ENCODE measurements at places on chromosomes 3 and 15.

GRCh38 chr3:181616088-181617070 lies 95.3 kb upstream of the SOX2 start:
- DNase-seq = no peak

- no peak for DNase-seq
Observed at GRCh38 chr3:60399292-60399691, 852.0 kb downstream of the FHIT start.

DNA sequence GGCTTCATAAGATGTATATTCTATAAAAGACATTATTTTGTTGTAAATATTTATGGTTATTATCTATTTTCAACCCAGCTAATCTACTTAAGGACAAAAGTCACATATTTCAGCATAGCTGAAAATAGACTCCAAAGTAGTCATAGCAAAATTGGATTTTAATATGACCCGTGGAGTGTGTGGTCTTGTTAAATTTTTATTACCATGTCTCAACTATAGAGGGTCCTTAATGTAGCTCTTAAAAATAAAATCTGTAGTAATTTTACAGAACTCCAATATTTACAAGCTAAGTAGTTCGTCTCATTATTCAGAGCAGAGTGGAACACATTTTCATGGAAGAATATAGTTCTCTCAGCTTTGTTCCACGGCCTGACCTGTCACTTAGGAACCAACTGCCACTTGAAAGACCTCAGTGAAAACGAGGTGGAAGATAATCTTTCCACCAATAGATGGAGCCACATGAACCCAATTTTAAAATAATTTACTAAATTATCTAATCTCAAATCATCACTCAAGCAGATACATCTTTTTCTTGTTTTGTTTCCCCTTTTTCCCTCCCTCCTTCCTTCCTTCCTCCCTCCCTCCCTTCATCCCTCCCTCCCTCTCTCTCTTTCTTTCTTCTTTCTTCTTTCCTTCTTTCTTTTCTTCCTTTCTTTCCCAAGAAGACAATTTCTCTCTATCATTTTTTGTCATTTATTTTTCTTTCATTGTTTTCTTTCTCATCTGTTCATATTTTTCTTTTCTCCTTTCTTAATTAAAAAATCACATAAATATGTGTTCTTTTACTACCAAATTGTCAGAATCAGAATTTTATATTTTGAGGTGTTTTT lies 97.2 kb downstream of the CLDN1 start:
- DNase-seq = no peak

DNA sequence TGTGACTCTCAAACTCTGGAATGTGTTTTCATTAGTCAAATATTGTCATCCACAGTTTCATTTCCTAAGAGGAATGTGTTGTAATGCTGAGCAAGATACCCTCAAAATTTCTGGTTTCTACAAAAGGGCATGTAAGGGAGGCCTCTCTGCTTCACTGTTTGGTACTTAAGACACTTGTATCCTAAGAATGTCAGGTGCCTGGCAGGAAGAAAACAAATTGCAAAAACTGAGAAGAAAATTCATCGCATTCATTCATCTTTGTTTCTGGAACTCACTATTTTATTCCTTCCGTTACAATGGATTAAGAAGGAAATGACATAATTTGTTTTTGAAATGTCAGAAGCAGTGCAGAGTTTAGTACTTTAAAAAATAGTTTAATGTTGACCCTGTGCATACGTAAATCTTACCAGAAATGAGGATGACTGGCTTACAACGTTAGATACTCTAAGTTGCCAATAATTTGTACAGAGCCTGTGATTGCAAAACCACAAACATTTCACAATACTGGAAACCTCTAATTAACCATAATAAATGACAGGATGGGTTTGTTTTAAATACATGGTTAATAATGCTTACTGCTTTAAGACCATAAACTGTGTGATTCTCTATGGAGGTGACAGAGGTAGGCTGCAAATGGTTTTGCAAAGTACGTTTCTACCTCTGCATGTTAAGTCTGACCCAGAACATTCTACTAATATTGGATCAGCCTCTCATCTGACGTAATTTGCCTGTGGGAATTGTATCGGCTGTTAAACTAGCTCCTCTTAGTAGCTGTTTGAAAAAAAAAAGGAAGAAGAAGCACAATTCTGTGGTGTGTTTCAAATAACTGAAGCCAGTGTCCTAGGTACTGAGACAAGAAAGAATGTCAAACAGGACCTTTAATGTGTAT lies 477.8 kb downstream of the RBMS3 start:
- DNase-seq = no peak

- no peak for DNase-seq
Observed at GRCh38 chr3:112260563-112260962, 33.5 kb downstream of the SLC9C1 start.

GRCh38 chr15:58182460-58183163 lies 44.4 kb downstream of the AQP9 start:
- DNase-seq = peak; percentile 18

DNA sequence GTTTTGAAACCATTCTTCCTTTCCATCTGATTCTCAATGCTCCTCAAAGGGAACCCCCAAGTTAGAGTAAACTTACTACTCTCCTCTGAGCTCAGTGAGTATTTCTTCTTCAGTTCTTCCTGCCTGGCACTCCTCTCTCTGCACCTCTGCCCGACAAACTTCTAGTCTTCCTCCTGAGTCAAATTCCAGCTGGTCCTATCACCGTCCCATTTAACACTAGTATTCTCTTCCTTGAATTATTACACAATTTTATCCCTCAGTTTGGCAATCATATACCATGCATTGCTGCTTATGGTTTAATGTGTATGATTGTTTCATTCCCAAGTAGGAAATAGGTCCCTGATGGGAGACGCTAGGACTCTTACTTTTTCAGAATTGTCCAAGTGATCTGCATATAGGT lies 279.7 kb downstream of the MECOM start:
- no peak for DNase-seq

- DNase-seq = no peak
Observed at GRCh38 chr3:131072099-131072559, 45.5 kb downstream of the NEK11 start.

DNA sequence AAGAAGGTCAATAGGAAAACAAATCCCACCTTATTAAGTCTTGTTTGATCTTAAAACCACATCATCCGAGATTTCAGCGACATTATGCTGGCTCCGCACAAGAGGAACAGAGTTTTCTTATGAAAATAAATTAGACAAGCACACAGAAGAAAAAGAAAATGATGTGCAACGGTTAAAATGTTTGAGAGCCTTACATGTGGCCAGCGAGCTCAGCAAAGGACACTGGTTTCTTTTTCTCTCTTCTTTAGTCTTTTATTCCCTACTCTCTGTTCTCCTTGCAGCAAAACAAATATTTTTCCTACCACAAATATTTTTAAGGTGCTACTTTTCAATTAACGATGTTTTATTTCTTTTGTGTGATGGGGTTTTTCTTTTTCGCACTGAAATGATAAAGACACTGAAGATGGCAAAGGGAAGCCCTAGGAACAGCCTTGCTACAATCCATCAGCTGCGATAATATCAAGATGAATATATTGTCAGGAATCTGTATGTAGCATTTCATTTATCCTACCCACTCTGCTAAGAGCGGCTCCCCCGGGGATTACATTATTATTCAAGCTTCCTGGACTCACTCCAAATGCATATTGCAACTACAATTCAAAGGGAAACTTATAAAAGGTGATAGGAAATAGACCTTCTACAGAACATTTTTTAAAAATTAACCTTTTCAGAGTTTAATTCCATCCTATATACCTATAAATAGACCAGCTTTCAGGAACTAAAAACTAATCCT lies 72.9 kb downstream of the ANXA2 start:
- peak; percentile 14 for DNase-seq

- no peak for DNase-seq
Observed at GRCh38 chr15:57950381-57950946, 115.0 kb downstream of the ALDH1A2 start.

DNA sequence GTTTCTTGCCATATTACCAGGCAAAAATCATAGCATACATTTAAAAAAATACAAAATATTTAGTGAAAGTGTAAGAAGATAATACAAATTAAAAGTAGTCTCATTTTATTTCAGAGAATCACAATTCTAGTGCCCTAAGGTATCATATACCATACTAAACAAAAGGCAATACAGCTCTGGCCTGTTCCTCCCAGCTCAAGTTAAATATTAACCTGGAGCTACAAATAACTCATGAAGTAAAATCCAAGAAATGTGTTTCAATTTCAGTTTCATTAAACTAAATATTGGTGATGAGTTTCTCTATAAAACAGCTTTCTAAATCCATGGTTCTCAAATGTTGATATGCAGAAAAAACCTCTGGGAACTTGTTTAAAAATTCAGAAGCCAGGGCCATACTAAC lies 67.7 kb downstream of the INO80 start:
- DNase-seq = no peak

- no peak for DNase-seq
Observed at GRCh38 chr3:115758076-115758763, 134.9 kb downstream of the GAP43 start.

- no peak for DNase-seq
Observed at GRCh38 chr15:58460872-58461271, 29.1 kb downstream of the LIPC start.

GRCh38 chr3:176584413-176585176 lies 612.7 kb downstream of the TBL1XR1 start:
- DNase-seq = no peak

GRCh38 chr3:16433701-16434151 lies 79.8 kb downstream of the RFTN1 start:
- no peak for DNase-seq

GRCh38 chr15:85329561-85330422 lies 50.6 kb upstream of the AKAP13 start:
- no peak for DNase-seq

GRCh38 chr15:97861529-97862260 lies 98.8 kb upstream of the ARRDC4 start:
- no peak for DNase-seq

DNA sequence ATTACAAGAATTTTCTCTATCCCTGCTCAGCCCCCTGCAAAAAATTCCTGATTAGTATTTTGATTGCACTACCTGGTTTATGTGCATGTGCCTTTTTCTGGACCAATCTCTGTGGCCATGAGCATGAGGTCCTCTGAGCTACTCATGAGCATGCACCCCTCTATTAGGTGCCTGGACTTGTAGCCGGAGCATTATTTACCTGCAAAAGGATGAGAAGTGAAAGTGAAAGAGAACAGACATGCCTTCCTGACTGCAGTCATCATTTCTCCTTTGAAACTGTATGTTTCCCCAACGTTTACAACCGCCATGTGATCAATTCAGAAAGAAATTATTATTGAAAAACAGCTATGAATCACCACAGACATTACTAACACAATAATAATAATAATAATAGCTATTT lies 1008.8 kb downstream of the ROBO2 start:
- no peak for DNase-seq

DNA sequence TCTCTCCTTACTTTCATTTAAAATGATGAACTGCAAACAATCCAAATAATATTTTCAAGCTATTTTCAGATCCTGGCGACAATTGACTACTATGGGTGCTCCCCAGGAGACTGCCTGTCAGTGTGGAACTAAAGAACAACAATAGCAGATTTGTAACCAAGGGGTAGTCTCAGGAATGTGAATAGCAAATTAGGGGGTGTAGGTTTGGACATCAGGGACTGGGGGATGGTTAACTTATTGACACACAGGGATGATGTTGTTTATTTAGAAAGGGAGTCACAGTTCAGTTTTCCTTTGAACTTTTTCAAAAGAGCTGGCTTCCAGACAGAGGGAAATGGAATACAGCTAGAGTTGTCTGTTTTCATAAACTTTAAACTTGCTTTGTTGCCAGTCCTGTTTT lies 229.8 kb downstream of the LRTM1 start:
- no peak for DNase-seq

DNA sequence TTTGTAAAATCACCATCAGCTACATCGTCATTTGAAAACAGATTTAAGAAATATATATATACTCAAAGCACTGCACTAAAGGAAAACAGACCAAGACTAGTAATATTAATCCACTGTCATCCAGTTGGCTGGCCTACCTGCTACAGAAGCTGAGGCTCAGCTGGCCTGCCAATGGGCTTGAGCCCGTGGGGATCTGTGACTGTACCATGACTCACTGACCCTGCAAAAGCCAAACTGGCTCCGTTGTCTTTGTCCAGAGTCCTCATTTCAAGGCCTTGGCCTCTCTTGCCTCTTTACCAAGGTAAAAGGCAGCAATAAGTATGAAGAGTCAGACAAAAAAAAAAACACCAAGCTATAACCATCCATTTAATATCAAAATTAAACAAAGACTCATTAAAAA lies 463.5 kb upstream of the RASGRP1 start:
- no peak for DNase-seq

DNA sequence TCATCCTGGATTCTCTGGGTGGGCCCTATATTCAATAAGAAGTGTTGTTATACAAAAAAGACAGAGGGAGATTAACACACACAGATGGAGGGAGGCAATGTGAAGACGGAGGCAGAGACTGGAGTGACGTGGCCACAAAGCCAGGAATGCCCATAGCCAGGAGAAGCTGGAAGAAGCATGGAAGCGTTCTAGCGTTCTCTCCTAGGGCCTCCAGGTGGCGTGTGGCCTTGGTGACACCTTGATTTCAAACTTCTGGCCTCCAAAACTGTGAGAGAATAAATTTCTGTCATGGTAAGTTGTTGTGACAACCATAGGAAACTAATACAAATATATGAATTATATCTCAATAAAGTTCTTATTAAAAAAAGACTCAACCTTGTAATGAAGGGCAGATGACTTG lies 21.3 kb downstream of the THBS1 start:
- no peak for DNase-seq

GRCh38 chr15:40287505-40287904 lies 4.6 kb upstream of the ANKRD63 start:
- DNase-seq = no peak

DNA sequence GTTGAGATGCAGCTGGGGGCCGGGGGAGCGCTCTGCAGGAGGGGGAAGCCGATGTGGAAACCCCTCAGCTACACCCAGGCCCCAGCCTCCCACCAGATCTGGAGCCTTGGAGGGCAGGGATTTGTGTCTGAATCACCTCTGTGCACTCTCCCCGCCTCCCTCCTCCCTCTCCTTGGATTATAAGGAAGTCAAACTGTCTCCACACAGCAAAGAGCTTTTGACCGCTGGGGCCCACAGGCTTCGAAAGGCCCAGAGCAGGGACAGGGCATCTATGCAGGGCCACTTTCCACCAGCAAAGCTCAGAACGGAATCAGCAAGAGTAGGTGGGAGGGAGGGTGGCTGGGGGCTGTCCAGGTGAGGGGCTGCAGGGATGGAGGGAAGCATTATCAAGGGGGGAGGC lies 68.9 kb downstream of the IQSEC1 start:
- DNase-seq = no peak
